ENCODE measurements at places on chromosomes 1 and 21. TPM values are rescaled to one million over a fixed set of nuclear protein-coding genes. Genes with fewer than 3 reads are reported as not detected.

- no peak for DNase-seq
- H3K27ac ChIP-seq: no peak overlapping the region
- no peaks in the 10 kb centered on the region for H3K36me3 ChIP-seq
- no peaks in the 10 kb centered on the region for H3K27me3 ChIP-seq
- H3K4me1 ChIP-seq: peaks cover 24% of the 10 kb centered on the region
- no peak overlapping the region for H3K4me3 ChIP-seq
Measured at GRCh38 chr1:186983327-186983726, 154.6 kb downstream of the PLA2G4A start.

The SV2A gene
- total RNA-seq: 5.4 TPM

GRCh38 chr1:156506450-156506849, 5.9 kb upstream of the MEF2D start:
- no peak for DNase-seq
- H3K36me3 ChIP-seq: no peaks in the 10 kb centered on the region
- H3K4me3 ChIP-seq: no peak overlapping the region
- peaks cover 37% of the 10 kb centered on the region for H3K4me1 ChIP-seq

- H3K4me1 ChIP-seq: no peaks in the 10 kb centered on the region
- H3K27ac ChIP-seq: no peak overlapping the region
- DNase-seq: no peak
- H3K27me3 ChIP-seq: no peaks in the 10 kb centered on the region
- no peak overlapping the region for H3K4me3 ChIP-seq
Measured at GRCh38 chr1:7582460-7582972, 188.6 kb upstream of the VAMP3 start.

DNA sequence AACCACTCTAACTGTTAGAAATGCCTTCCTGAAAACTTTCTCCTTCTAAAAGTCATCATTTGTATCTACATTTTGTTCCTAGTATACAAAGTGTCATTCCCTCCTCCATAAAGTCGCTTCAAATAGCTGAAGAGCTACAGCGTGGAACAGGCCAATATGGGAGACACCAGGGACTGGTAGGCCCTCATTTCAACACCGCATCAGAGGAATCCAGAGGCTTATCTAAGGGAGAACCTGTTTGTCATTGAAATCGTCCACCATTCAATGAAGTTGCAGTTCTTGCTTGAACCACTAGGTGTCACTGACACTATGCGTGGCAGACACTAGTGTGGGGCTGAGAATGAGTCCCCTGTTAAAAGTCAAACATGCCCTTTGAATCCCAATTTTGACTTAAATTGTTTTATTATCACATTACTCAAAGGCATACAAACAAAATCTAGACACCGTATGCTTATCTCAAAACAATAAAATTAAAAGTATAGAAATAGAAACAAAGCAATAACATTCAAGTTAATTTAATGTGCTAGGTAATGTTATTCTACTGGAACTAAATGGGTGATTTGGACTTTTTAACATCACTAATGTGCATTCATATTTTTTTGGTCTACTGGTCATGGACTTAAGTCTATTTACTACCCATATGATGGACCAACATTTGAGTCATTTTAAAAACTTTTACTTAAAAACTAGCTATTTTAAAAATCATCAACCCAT, 182.3 kb downstream of the FCRL5 start:
- no peak overlapping the region for H3K4me3 ChIP-seq
- H3K27ac ChIP-seq: no peak overlapping the region
- peaks cover 3% of the 10 kb centered on the region for H3K27me3 ChIP-seq

The HSD3B2 gene
- total RNA-seq: not detected

- H3K4me1 ChIP-seq: peaks cover 12% of the 10 kb centered on the region
- H3K27me3 ChIP-seq: no peaks in the 10 kb centered on the region
- H3K4me3 ChIP-seq: no peak overlapping the region
- peak; percentile 24 for DNase-seq
- no peaks in the 10 kb centered on the region for H3K36me3 ChIP-seq
Measured at GRCh38 chr1:119960501-119960900, 64.2 kb upstream of the ADAM30 start.

DNA sequence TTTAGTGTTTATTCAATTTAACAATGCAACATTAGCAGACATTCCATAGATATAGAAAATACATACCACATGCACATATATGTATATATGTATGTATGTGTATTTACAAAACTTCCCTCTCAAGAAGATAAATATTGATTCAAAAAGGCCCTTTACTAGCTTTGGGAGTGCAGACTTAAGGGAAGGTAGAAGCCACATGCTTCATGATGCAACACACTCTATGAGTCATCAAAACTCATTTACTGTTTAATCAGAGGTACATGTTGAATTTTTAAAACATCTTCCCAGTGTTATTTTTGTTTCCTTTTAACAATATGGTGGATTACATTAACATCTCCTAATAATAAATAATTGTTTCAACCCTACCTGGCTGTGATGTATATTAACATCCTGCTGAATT, 61.4 kb upstream of the KIRREL1 start:
- no peak overlapping the region for H3K27ac ChIP-seq
- no peaks in the 10 kb centered on the region for H3K27me3 ChIP-seq
- no peaks in the 10 kb centered on the region for H3K36me3 ChIP-seq

- no peak overlapping the region for H3K4me3 ChIP-seq
- H3K27me3 ChIP-seq: peaks cover 4% of the 10 kb centered on the region
- DNase-seq: peak; percentile 6
Measured at GRCh38 chr21:26795866-26796329, 49.3 kb downstream of the ADAMTS1 start.
